Pancreas (tissue), 10 donors: ENCODE measurements at places on chromosomes 16 and 17. TPM values are rescaled to one million over a fixed set of nuclear protein-coding genes. Genes with fewer than 3 reads are reported as not detected.

GRCh38 chr17:56119936-56120335 lies 33.3 kb upstream of the ANKFN1 start:
- DNase-seq: no peak

DNA sequence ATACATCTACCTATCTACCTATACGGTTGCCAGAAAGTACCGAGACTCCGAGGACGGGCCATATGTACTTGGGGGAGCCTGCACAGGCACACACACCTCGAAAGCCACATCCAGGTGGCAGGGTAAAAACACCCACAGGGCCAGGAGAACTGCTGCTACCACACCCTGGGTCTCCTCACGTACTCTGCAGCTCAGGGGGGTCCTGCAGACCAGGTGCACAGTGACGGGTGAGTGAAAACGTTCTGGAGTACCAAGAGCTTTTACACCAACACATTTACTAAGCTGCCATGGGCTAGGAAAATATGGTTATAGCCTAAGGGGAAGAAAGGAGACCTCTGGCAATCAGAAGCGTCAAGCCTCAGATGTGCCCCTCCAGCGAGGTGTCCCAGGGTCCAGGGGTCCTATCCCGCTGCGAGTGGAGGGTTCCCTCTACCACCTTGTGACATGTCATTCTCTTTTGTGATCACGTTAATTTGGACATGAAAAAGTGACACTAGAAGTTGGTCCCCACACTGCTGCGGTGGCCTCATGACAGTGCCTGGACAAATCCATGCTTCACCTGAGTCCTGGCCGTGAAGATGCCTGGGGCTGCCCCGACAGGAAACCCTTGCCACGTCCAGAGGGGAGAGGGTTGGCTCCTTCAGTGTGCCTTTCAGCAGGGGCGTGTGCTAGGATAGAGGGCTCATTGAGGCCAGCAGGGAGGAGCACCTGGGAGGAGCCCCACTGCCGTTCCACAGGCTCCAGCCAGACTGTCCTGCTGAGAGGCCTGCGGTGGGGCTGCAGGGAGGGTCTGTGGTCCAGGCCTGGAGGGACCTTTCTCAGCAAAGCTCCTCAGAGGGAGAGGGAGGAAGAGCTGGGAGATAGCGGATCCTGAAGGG lies 1.8 kb downstream of the CANT1 start:
- DNase-seq: no peak

- no peak for DNase-seq
Observed at GRCh38 chr17:37142294-37142896, 193.6 kb downstream of the AATF start.

- no peak for DNase-seq
Observed at GRCh38 chr16:58649707-58650106, 20.1 kb upstream of the CNOT1 start.

DNA sequence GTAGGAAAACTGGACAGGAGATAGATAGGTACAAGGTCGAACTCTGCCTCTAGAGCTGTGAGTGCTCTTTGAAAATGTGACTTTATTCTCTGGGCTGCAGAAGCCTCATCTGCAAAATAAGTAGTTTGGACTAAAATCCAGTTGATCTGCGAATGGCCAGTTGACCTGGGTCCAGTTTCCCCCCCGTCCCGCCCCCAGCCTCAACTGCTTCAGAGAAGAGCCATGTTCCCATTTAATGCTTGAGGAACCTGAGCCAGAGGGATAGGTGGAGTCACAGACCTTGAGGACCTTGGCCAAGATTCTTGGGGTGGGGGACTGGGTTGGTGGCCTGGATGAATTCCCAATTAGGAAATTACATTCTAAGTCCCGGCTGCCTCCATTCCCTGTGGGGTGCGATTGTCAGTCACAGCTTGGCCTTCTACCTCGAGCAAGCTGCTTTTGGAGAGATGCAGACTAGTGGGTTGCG lies 14.1 kb downstream of the TBX2 start:
- DNase-seq: no peak

The ABCC3 gene
- 209 TPM for polyA plus RNA-seq

The PLLP gene
- 22.2 TPM for polyA plus RNA-seq
